ENCODE measurements at places on chromosomes 5 and 9.

DNA sequence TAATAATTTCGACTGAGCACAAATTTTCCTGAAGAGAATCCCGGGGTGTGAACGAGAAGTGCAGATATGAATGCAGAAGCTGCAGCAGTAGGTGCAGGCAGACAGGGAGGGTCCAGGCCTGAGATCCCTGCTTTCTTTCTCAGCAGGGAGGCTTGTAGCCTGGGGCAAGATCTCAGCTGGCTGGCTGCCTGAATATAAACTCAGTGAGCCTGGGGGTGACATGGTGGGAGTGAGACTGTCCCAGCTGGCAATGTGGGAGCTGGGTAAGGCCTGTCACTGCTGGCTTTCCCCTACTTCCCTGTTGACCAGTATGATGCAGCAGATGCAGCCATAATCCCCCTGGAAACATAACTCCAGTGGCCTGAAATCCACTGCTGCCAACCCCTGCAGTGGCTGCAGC is 325.2 kb downstream of the CETN3 start:
- no peak for DNase-seq

DNA sequence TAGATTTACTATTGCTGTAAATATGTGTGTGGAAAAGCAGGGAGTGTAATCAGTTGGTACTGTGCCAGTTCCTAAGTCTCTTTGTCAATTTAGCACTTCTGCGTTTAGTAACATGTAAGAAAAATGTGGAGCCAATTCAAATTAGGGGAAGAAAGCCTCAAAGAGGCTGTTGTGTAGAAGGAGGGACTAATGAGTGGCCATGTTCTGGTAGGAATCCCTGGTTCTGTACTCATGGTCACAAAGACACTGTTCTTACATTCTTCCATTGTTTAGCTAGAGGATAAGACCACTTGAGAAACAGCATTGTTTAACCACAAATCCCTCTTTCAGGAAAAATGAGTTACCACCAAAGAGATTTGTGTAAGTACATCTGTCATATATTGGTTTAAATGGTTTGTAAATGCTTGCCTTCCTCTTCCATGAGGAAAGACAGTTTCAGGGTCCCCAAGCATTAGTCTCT is 14.9 kb downstream of the ARHGEF28 start:
- DNase-seq, result no peak

DNA sequence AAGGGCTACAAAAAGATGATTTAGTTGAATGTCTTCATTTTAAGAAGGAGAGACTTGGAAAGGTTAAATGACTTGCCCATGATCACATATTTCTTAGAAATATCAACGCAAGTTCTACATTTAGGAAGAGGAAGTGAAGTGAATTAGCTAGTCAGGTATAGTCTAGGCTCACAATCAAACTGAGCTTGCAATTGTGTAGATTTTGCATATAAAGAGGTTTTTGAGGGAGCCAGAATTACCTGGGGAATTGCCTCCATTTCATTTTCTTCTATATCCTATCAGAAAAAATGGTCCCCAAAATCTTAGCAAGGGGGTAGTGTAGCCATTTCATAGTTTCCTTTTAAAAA is 71.3 kb downstream of the MFAP3 start:
- DNase-seq, result no peak

GRCh38 chr5:112221128-112221527 is 197.9 kb downstream of the EPB41L4A start:
- no peak for DNase-seq

DNA sequence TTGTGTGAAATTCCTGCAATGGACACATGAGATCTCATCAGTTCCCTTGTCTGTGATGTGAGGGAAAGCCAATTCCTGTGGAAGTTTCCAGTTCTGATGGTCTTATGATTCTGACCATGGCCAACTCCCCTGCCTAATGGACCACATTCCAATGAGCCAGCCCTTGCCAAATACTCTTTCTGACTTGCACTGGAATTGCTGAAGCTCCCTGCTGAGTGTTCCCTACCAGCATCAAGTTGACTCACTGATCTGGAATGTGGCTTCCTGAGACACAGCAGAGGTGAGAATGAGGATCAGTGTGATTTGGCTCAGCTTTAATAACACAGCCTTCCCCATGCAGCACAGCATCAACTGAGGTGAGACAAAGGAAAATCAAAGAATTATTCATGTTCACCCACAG is 427.8 kb downstream of the KDM4C start:
- DNase-seq, result no peak

DNA sequence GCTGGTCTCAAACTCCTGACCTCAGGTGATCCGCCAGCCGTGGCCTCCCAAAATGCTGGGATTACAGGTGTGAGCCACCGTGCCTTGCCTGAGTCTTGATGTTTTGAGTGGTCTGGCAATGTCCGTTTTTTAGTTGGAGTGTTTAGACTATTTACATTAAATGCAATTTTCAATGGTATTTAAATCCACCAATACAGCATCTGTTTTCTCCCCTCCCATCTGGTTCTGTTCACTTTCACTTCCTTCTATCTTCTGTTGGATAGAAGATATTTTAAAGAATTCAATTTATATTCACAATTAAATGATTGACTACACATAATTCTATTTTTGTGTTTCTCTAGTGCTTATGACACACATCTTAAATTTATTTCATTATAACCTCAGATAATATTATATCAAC is 26.0 kb upstream of the PCAT7 start:
- no peak for DNase-seq

- DNase-seq, result no peak
Observed at GRCh38 chr5:61438298-61438970, 106.4 kb downstream of the ZSWIM6 start.

GRCh38 chr5:43231977-43232376 is 40.0 kb downstream of the NIM1K start:
- DNase-seq, result peak; percentile 24

GRCh38 chr9:36928210-36928609 is 105.9 kb downstream of the PAX5 start:
- no peak for DNase-seq

Data from activated T-cell treated with anti-CD3 and anti-CD28 coated beads, Interleukin-2, amount 50 U/mL, for 72 hours (primary cell).